ENCODE measurements at places on chromosomes 13 and 19. TPM values are rescaled to one million over a fixed set of nuclear protein-coding genes. Genes with fewer than 3 reads are reported as not detected.

DNA sequence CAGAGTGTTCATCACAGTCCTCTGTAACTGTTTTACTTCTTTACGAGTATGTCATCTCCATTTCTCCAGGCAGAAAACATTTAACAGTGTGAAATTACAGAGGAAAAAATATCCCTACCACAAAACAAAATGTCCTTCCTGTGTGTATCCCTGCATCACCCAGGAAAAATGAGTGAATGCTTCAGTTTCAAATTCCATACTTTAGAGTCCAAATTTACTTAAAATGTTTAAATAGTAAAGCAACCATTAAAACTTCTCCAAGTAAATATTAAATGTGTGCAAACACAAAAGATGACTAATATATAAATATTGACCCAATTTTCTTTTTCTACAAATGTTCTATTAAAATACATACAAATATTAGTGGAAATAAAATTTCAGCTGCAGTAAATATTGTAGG, 1016.6 kb upstream of the PCDH20 start:
- no peak for DNase-seq

DNA sequence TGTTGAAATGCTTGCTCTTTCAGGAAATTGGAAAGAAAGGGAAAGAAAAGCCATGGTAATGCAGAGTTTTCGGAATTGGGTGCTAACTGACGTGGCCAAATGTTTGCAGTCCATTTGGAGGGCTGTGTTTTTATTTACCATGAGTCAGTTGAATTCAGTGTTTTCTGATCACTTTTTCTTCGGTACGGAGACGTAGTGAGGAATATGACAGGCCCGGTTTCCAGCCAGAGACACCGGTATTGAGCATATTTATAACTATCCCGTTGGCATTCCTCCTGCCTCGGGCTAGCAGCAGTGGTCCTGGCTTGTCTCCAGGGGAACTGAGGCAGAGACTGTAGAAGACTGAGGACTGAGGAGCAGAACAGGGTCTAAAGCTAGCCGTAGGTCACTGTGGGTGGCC, 1.0 kb downstream of the CDC16 start:
- no peak for DNase-seq

- DNase-seq: peak; percentile 51
Measured at GRCh38 chr19:32219881-32220472, 125.4 kb upstream of the ZNF507 start.

GRCh38 chr13:108705031-108705430, 75.6 kb downstream of the MYO16 start:
- DNase-seq: no peak

- DNase-seq: peak; percentile 99
Measured at GRCh38 chr19:51394050-51394836, 3.9 kb upstream of the C19orf84 start.

DNA sequence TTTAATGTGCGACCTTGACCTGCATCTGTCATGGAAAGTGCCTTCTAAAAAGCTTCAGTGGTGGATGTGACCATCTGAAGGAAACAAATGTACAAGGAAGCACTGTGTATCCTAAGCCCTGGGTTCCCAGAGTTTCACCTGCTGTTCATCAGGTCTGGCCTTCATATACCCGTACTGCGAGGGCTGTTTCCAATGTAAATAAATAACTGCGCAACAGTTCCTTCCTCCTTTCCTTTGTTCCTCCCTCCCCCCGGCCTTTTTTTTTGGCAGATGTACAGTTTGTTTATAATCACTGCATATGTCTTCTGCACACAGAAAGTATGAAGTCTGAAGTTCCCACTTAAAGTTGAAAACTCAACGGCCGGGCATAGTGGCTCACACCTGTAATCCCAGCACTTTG, 5.2 kb downstream of the FAAP24 start:
- DNase-seq: peak; percentile 40

- DNase-seq: peak; percentile 50
Measured at GRCh38 chr19:28633319-28634018, 579.5 kb downstream of the UQCRFS1 start.

DNA sequence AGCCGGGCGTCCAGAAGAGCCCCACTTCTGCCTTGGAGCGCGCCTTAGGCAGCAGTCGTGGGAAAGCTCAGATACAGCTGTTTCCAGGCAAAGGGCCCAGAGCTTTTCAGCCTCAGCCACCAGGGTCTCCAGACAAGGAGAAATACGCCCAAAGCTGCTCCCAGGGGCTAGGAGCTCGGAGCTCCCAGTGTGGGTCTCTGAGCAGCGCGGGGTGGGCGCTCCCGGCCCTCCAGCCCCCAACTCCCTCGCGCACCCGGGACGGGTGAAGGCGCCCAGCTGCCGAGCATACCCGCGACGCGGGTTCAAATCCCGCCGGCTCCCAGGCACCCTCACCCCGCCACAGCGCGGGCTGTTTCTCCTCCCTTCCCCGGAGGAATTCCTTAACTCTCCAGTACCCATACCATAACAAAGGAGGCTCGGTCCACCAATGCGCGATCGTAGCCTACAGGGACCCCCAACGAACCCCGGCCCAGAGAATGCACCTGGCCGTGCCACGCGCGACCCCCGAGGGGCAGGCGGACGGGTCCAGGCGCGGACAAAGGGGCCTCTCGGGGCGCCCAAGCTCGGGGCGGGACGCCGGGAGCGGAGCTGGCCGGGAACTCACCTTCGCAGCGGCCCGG, 507 bp downstream of the COL4A1 start:
- DNase-seq: peak; percentile 74

DNA sequence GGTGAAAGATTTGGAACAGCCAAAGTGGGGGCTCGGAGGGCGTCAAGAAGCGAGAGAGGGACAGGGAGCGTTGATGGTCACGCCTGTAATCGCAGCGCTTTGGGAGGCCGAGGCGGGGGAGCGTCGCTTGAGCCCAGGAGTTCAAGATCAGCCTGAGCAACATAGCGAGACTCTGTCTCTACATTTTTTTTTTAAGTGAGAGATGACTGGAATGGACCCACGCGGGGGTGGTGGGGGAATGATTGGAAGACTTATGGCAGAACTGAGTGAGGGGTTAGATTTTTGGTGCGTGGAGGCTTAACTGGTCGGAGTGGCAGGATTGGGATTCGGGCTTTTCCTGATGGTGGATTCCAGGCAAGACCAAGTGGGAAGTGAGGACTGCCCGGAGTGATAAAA, 725 bp downstream of the PSMD8 start:
- no peak for DNase-seq

GRCh38 chr19:52070496-52070895, 21.9 kb upstream of the ZNF432 start:
- DNase-seq: no peak

- DNase-seq: peak; percentile 77
Measured at GRCh38 chr19:16327911-16328823, 3.5 kb downstream of the KLF2 start.

DNA sequence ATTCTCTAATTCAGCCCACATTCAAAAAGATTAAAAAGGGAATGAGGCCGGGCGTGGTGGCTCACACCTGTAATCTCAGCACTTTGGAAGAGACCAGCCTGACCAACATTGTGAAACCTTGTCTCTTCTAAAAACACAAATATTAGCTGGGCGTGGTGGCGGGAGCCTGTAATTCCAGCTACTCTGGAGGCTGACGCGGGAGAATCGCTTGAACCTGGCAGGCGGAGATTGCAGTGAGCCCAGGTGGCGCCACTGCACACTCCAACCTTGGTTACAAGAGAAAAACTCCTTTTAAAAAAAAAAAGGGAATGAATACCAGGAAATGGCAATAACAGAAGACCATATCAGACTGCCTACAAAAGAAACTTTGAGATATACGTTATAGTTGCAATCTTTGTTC, 1244.5 kb downstream of the PCDH9 start:
- no peak for DNase-seq

DNA sequence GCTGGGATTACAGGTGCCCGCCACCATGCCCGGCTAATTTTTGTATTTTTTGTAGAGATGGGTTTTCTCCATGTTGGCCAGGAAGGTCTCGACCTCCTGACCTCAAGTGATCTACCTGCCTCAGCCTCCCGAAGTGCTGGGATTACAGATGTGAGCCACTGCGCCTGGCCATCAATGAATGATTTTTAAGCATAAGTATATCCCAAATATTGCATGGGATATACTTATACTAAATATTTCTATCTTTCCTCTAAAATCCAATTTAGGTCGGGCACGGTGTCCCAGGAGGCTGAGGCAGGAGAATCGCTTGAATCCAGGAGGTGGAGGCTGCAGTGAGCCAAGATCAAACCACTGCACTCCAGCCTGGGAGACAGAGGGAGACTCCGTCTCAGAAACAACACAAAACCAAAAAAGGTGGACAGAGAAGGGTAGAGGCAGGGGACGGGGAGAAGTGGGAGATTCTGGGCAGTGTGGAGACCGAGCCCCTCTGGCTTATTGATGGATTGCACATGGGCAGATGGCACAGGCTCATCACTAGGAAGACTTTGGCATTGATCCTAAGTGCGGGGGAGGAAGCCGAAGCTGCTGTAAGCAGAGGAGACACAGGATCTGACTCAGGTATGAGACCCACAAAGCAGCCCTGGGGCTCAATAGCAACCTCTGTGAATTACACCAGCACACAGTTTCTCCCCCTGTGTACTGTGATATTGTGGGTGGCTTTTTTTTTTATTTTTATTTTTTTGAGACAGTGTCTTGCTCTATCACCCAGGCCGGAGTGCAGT, 13.5 kb downstream of the ARRDC5 start:
- DNase-seq: no peak

- no peak for DNase-seq
Measured at GRCh38 chr19:1027650-1028061, 1.2 kb downstream of the CNN2 start.

DNA sequence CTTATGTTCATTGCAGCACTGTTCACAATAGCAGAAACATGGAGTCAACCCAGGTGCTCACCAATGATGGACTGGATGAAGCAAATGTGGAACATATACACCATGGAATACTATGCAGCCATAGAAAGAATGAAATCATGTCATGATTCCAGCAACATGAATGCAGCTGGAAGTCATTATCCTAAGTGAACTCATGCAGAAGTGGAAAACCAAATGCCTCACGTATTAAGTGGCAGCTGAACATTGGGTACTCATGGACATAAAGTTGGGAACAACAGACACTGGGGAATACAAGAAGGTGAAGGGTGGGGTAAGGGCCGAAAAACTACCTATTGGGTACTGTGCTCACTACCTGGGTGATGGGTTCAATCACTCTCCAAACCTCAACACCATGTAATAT, 915.9 kb downstream of the UQCRFS1 start:
- no peak for DNase-seq

GRCh38 chr19:7732045-7732444, at the start of gene CLEC4G:
Gene CLEC4G (minus strand): TSS chr19:7732110. CDS start chr19:7732102, 8 bp downstream.
- no peak for DNase-seq

DNA sequence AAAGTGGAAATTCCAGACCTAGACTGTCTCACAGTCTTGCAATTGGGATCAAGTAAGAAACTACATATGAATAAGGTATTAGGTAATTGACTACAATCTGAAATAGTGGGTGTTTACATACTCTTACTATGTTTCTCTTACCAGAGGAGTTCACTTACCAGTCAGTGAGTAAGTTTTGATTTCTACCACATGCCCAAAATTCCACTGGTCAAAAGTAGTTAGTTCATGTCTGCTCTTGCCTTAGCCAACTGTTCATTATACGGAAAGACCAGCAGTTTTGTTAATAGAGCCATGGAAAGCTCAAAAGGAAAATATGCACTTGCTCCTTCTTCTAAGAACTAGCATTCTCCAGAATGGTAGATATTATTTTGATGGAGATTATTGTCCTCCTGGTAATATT, 490.8 kb downstream of the RFC3 start:
- no peak for DNase-seq

GRCh38 chr13:111292710-111293485, 27.5 kb upstream of the TEX29 start:
- no peak for DNase-seq

GRCh38 chr19:42216653-42217519, 591 bp downstream of the DEDD2 start:
- peak; percentile 40 for DNase-seq

GRCh38 chr19:10152100-10152499, 32.4 kb upstream of the EIF3G start:
- no peak for DNase-seq

GRCh38 chr13:46213242-46213641, 1.5 kb downstream of the LRRC63 start:
- DNase-seq: no peak

GRCh38 chr13:112259511-112259910, 116.6 kb upstream of the SPACA7 start:
- no peak for DNase-seq

DNA sequence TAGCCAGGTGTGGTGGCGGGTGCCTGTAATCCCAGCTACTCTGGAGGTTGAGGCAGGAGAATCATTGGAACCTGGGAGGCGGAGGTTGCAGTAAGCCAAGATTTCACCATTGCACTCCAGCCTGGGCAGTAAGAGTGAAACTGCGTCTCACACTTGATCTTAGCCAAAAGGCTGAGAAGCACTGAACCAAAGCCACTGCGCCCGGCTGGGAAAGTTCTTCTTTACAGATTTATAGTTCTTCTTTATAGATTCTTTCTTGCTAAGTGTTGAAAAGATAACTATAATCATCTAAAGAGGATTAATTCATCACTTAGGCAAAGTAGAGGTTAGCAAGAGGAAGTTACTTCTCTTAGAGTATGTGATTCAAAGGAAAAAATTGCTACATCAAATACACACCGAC, 11.1 kb downstream of the ZNF417 start:
- DNase-seq: no peak

GRCh38 chr13:21164631-21165030, 11.7 kb downstream of the SKA3 start:
- no peak for DNase-seq

GRCh38 chr13:27977476-27978300, 8.6 kb upstream of the CDX2 start:
- no peak for DNase-seq

GRCh38 chr13:60733933-60734332, 336.9 kb downstream of the TDRD3 start:
- DNase-seq: no peak

- DNase-seq: peak; percentile 25
Measured at GRCh38 chr13:46010148-46010547, 42.4 kb downstream of the ZC3H13 start.

The CBLC gene
- 2.8 TPM for total RNA-seq

The SHC2 gene
- 18.3 TPM for total RNA-seq

The PCDH20 gene
- total RNA-seq: 2.9 TPM

The CD37 gene
- total RNA-seq: 2.3 TPM

The SYDE1 gene
- 15.3 TPM for total RNA-seq

The AMER2 gene
- 0.62 TPM for total RNA-seq

The KLK4 gene
- not detected for total RNA-seq

The PRTN3 gene
- 3.3 TPM for total RNA-seq
